HFF-Myc (cell line): ENCODE measurements at places on chromosomes 12 and 14.

DNA sequence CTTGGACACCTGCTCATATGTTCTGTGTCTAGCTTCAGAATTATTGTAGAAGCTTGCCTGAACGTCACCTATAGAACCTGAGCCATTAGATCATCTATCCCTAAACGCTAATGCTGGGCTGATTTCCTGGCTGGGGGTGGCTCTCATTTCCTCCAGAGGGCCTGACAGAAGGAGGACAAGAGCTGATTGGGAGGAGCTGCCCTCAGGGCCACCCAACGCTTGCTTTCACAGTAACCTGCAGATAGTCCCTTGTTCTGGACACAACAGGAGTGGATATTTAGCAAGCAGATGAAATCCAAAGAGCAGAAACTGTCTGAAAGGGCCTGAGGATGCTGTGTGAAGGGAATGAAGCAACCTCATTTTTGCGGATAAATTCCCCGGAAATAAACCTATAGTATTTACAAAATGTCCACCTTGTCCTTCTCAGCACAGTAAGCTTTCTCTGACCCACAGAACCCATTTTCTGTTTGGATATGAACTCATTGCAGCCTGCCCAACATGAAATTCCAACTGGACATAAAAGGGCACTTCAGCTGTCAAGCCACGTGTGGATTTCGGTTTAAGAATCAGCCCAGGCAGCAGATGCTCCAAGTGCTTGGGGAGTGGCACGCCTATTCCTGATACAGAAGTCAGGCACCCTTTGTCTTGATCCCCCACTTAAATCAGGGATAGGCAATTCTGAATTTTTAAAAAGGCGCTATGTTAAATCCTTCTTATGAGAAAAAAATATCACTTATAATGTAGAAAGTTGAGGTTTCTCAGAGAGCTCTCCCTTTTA is 32.8 kb upstream of the TUBA1C start:
- DNase-seq = no peak

DNA sequence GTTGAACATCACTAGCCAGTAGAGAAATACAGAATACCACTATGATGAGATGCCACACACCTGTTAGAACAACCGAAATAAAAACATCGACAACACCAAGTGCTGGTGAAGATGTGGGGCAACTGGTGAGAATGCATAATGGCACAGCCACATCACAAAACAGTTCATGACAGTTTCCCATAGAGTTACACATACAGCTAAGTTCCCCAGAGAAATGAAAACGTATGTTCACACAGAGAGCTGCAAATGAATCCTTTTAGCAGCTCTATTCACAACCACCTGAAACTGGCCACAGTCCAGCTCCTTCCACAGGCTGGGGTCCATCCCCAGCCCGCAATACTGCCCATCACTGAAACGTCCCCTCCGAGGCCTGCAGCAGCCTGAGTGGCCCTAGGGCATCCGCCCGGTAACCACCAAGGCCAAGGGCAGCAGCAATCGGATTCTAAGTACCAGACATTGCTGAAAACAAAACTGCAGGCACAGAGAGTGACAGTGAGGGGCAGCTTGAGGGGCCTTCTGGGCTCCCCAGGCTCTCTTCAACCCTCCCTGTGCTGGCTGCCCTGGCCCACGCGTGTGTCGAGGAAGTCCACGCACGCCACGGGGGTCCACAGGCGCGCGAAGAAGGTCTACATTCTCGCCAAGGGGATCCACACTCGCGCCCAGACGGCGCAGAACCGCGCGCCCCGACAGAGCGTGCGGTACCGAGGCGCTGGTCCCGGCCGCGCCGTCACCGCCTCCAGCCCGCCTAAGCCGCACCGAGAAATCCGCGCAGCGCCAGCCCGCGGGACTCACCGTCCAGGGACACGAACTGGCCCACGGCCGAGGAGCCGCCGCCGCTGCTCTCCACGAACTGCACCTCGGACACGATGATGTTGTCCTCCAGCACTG is 903 bp downstream of the BRF1 start:
- no peak for DNase-seq

DNA sequence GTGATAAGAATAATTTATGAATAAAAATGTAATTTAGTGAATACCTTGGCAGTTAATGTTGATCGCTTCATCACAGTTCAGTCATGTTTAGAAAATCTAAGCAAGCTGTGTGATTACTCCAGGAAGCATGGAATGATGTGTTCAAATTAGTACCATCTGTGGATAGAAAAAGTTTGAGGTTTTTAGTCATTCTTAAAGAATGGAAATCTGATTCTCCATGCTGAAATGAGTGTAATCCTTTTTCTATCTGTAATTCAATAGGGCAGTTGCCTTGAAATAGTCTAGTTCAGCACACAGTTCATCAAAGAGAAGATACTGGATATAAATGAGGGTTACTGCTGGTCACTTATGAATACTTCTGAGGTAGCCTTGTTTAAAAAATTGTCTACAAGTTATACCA is 127.2 kb upstream of the MYF6 start:
- peak; percentile 91 for DNase-seq

DNA sequence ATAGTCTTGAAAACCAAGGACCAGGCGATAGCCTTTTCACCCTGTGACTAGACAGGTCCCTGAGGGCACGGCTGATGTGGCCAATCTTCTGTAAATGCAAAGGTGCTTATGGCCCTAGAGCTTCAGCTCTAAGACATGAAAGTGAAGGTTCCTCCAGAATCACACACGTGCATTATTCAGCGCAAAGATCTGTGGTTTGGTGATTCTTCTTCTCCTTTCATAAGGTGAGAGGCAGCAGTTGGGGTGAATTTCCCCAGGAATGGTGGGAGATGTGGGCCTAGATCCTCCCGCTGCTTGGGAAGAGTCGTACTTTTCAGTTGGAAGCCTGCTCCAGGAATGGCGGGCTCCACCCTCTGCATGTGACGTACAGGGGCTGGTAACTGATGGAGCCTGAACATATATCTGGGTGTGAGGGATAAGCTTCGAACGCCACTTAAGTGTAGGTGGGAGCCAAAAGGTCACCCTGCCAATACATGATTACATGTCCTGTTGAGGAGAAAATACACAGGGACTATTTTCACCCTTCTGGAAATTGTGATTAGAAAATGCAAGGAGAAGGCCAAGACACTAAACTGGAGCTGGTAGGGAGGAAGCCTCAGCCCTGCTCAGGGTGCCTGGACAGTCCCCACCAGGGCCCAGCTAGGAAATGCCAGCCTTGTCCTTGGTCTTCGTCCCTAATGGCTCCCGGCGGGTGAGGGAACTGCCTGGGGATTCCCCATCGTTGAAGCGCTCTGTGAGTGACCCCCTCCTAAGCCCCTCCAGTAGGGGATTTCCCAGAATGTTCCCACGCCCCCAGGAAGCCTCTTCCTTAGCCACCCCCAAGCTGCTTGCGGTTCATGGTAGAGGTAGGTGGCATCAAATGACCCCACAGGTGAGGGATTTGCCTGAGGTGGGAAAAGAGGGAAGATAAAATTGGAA is 17.6 kb downstream of the BATF start:
- DNase-seq = no peak

- DNase-seq = no peak
Measured at GRCh38 chr12:51848326-51848727, at the start of gene FIGNL2. TSS of gene FIGNL2 (minus strand) at chr12:51848718. CDS start at chr12:51822413, 26,305 bp downstream.

- DNase-seq = no peak
Measured at GRCh38 chr12:34299802-34300193, 277.5 kb downstream of the ALG10 start.

DNA sequence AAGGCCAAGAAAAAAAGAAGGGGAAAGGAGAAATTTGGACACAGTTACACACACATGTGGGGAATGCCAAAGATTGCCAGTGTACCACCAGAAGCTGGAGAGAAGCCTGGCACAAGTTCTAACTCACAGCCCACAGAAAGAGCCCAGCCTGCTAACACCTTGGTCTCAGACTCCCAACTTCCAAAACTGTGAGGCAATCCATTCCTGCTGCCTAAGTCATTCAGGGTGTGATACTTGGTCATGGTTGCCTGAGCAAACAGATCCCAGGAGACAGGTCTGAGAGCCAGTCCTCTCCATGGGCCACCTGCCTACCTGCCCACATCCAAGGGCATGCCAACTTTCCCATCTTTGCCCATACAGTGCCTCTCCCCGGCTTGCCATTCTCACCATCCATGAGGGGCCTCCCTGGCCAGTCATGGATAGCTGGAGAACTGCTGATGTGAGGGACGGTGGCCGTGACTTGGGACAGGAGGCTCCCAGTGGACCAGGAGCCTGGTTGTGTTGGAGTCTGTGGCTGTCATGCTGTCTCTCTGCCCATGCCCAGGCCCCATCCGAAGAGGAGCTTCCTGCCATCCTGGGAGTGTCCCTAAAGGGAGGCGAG is 198.0 kb upstream of the RTL1 start:
- DNase-seq = no peak

DNA sequence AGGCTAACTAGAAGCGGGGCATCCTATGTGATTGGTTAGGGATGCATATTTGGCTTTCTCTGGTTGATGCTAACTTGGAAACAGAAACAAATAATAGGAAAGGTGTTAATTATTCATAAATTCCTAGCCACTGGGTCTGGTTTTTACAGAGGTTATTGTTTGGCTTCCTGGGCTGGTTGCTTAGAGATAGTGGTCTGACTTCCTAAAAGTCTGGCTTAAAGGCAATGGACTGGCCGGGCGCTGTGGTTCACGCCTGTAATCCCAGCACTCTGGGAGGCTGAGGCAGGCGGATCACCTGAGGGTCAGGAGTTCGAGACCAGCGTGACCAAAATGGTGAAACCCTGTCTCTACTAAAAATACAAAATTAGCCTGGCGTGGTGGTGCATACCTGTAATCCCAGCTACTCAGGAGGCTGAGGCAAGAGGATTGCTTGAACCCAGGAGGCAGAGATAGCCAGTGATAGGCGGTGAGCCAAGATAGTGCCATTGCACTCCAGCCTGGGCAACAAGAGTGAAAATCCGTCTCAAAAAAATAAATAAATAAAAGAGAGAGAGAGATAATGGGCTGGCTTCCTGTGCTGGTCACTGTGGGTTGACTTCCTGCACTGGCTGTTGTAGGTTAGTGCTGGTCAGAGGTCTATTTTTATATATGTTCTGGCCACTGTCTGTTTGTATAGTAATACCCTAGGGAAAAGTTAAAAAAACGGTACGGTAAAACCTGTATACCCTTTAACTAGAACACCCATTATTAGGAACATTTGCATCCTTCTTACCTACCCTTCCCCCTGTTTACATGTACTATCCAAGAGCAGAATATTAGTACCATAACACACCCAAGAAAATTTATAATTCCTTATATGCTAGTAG is 24.1 kb downstream of the OR6S1 start:
- no peak for DNase-seq

- no peak for DNase-seq
Measured at GRCh38 chr12:109065853-109066193, 13.4 kb downstream of the USP30 start.

DNA sequence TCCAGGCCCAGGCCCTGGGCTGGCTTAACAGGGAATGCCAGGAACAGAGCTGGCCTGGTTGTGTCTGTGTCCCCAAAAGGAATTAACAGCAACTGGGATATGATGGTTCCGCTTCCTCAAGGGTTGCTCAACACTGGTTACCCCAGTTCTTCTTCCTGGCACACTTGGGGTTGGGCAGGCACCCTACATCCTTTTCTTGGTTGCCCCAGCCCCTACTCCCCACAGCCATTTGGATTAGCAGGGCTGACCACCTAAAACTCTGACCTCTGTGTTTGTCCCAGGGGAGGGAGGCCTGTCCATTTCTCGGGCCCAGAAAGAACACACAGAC is 30.8 kb downstream of the NCKAP5L start:
- DNase-seq = no peak
